Ascending aorta (tissue), 2 donors: ENCODE measurements at places on chromosomes 5 and 9.

GRCh38 chr5:165525271-165525670 lies 2019.9 kb downstream of the MAT2B start:
- no peak for DNase-seq

DNA sequence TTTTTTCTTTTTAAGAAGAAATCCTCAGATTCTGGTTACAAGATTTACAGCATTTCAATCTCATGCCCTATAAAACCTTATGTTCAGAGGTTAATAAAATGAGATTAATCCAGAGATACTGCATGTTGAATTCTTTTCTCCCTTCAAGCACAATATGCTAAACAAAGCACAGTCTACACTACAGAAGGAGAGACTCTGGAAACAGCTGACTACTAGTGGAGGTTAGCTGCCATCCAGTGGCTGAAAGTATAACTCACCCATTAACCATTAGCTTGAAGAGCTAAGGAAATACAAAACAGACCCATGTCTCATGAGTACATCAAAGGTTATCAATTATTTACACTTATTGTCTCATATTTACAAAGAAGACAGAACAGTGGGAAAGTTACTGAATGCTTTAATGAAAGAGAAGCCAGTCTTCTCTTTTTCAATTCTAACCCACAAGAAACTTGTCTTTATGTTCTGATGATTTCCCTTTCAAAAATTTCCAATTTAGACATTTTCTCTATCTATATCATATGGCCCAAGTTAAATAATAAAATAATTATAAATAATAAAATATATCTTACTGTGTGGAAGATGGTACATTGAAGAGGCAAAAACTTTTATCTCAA lies 12.7 kb upstream of the DNAH5 start:
- no peak for DNase-seq

DNA sequence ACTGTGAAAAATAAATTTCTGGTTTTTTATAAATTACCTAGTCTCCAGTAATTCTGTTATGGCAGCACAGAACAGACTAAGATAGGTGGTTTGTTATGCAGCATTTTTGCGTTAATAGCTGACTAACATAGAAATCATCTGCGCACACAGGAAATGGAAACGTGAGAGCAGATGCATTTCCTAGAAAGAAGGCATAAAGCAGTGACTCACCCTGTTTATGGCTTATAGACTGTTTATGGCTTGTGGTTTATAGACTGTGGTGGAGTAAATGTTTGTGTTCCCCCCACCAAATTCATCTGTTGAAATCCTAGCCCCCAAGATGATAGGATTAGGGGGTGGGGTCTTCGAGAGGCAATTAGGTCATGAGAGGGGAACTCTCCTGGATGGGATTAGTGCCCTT lies 18.3 kb upstream of the OSMR start:
- DNase-seq, result no peak

GRCh38 chr9:6833518-6834192 lies 75.9 kb downstream of the KDM4C start:
- DNase-seq, result no peak

- DNase-seq, result no peak
Observed at GRCh38 chr9:124079176-124079925, 67.8 kb downstream of the LHX2 start.

DNA sequence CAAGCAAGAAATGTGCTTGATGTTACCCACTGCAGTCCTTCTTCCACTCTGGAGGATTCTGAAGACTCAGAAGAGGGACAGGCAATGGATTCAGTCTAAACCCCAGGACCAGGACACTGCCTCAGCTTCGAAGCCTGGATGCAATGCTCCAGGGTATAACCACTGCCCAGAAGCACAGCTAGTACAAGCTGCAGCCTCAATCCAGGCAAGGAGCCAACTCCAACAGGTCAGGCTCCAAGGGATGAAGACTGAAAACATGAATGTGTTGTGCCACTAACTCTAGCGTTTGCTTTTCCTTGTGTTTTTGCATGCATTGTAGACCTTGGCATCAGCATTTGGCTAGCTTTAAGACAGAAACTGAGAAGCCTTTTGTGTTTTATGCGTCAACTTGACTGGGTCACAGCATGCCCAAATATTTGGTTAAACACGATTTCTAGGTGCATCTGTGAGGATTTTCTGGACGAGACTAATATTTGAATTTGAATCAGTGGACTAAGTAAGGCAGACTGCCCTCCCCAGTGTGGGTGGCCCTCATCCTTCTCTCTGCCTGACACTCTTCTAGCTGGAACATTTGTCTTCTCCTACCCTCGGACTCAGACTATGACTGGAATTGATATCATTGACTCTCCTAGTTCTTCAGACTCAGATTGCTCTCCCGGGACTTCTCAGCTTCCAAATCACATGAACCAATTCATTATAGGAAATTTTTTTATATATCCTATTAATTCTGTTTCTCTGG lies 20.5 kb upstream of the GPX3 start:
- peak; percentile 80 for DNase-seq

DNA sequence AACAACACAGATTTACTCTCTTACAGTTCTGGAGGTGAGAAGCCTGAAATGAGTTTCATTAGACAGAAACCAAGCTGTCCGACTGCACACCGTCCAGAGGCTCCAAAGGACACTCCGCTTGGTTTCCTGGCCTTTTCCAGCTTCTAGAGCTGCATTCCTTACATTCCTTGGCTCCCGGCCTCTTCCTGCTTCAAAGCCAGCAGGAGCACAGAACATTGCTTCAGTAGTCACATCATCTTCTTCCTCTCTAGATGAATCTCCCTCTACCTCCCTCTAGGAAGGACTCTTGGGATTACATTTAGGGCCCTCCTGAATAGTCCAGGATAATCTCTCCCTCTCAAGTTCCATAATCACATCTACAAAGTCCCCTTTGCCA lies 213.3 kb downstream of the CDK5RAP2 start:
- no peak for DNase-seq
